ENCODE measurements at places on chromosomes 12 and 14.

- DNase-seq, result peak; percentile 46
Observed at GRCh38 chr12:102169922-102170621, 27.6 kb downstream of the PMCH start.

GRCh38 chr12:75953312-75953906 is 78.2 kb downstream of the PHLDA1 start:
- no peak for DNase-seq

DNA sequence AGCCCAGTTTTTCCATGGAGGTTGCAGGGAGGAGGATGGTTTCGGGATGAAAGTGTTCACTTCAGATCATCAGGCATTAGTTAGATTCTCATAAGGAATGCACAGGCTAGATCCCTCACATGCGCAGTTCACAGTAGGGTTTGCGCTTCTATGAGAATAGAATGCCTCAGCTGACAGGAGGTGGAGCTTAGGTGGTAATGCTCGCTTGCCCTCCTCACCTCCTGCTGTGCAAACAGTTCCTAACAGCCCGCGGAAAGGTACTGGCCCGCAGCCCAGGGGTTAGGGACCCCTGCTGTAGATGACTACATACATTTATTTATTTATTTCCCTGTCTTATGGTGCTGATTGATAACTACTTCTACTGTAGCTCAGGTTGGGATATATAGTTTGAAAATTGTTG is 93.2 kb downstream of the FBXO33 start:
- peak; percentile 66 for DNase-seq

DNA sequence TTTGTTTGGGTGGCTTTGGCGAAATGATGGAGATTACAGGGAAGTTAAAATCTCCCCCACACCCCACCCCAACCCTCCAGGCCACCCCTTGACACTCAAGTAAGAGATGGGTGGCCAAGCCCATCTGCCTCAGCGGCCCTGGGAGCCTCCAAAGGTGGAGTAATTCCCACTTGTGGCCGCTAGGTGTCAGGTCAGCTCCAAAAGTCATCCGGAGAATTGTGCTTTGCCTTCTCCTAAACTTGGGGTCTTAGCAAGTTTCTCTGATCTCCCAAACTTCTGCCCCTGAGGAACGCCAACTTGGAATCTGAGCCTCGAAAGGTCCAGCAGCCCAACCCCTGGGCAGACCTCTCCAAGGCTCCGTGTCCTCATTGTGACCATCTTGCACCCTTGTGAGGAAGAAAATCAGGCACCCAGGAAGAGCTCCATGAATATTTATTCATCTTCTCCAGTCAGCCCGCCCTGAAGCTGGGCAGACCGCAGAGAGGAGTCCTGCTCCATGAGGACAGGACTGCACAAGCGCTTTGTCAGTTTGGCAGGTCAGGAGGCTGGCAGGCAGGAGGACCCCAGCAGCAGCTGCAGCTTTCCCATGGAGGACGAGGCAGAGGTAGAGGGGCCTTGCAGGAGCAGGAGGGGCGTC is 46.7 kb downstream of the LRRC74A start:
- peak; percentile 79 for DNase-seq

DNA sequence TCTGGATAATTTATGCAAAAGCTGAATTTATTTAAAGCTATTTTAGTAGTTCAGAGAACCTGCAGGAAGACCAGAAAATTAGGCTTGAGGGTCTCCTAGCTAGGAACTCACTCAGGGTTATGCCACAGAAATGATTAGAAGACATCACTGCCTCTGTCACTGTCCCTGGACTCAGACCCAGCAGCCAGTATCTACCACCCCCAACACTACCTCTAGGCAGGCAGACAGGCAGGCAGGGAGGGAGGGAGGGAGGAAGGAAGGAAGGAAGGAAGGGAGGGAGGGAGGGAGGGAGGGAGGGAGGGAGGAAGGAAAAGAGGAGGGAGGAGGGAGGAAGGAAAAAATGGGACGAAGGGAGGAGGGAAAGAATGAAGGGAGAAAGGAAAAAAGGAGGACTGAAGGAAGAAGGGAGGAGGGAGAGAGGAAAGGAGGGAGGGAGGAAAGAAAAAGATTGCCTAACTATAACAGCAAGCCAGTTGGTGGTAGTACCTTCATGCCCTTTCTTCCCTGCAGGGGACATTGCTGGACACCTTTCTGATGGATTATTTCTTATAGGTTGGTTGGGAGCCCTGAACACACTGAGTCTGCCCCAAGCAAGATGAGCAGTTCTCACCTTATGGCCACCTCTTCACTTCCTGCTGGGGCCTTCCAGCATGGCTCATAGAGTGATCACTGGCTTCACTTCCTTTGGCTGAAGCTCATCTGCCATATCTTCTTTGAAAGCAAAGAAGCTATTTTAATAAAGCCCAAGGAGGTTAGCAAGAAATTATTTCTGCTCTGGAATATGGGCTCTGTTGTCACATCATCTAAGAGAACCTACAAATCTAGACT is 49.7 kb downstream of the KICS2 start:
- DNase-seq, result no peak

DNA sequence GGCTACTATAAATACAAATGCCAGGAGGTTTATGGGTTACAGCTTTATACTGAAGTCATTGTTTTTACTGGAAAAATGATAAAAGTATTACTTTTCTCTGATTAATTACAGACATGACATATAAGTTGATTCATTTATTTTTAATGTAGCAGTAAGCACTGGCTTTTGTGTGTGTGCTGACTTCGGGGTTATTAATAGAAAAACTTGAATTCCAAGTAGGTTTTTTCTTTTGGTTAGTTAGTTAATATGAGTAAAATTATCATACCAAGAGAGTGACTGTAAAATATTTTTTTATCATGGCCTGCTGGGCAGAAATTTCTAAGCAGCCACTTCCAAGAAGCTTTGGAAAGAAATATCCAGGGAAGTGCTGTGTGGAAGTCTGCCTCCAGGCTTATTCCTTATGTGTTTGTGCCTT is 56.4 kb downstream of the IFT81 start:
- no peak for DNase-seq

DNA sequence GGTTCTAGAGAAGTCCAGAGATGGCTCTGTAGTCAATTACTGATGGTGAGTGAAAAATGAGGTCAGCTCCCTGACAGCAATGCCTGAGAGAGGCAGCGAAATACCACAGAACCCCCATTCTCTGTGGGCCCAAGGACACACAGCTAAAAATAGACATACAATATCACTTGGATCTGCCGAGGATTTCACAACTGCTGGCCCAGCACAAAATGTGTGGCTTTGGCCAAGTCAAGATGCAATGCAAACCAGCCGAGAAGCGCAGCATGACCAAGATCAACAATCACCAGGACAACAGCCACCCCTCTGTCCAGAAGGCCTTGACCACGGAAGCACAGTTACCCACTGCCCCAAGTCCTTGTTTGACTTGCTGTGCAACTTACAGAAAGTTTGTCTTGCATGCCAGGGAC is 52.2 kb downstream of the CKAP4 start:
- DNase-seq, result no peak

DNA sequence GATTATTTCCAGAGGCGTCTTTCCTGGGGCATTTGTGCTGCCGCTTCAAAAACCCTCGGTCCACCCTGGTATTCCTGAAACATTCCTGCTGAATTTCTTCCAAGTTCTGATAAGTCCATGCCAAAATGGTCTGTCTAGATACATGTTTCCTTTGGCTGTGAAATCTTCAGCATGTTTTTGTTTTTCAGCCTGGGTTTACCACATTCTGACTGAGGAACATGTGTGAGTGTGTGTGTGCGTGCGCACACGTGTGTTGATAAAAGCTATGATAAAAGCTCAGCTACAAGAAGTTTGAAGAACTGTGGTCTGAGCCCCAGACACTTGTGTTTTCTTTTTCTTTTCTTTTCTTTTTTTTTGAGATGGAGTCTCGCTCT is 22.4 kb downstream of the ANKRD9 start:
- DNase-seq, result no peak

GRCh38 chr14:76516884-76517283 is 140.9 kb downstream of the ESRRB start:
- DNase-seq, result no peak

GRCh38 chr14:104935955-104936354 is 11.3 kb downstream of the PLD4 start:
- DNase-seq, result no peak

DNA sequence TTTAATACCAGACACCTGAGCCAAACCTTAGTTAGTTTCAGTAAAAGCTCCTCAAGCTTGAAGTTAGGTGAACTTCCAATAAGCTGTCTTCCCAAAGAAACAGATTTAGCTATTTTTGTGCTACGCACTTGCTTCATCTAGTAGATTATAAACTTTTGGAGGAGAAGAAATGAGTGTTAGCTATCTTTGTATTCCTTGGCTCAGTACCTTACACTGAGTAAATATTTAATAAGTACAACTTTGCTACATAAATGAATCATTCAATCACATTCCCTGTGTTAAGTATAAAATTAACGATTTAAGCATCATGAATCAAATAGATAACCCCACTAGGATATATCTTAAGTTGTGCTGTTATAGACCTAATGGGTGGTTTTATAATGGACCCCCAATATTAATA is 307.0 kb downstream of the PCNX1 start:
- DNase-seq, result no peak

DNA sequence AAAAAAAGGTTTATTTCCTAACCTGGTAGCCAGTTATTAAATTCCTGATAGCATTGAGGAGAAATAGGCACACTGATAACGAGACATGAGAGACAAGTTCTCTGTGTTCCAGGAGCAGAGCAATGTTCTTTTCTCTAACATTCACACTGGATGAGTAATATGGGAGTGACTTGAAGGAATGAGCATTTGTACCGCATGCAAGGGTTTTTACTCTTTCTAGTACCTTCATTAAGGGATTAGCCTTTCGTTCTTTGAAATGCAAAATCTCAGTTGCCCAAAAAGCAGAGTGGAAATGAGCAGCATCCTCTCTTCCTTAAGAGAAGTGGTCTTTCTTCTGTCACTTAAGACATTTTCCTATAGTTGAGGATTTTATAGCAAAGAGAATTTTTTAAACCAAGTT is 54.7 kb downstream of the FGD4 start:
- no peak for DNase-seq

DNA sequence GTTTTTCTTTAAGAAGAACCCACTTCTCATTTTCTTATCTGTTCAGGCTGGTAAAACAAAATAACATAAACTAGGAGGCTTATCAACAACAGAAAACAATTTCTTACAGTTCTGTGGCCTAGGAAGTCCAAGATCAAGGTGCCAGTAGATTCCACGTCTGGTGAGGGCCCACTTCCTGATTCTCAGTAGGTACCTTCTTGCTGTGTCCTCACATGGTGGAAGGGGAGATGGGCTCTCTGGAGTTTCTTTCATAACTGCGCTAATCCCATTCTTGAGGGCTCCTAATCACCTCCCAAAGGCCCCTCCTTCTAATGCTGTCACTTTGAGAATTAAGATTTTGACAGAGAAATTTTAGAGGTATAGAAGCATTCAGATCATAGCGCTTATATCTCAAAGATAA is 33.4 kb downstream of the TXNRD1 start:
- DNase-seq, result no peak

DNA sequence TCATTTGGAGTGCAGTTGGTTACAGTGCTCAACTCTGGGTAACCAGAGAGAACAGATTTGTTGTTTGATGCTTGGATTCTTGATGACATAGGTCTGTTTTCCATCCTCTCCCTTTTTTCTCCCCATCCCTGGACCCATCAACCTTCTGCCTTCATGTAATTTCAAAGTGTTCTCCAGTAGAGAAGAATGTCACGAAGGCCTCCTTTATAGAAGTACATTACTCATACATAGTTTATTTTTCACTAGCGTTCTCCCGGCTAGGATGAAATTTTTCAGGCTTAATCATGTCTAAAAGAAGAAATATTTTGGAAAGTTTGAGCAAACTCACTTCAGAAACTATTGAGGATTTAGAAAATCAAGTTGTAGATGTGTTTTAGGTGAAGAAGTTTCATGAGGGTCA is 20.9 kb upstream of the APPL2 start:
- no peak for DNase-seq

- no peak for DNase-seq
Observed at GRCh38 chr12:121781998-121782979, 11.2 kb downstream of the RHOF start.

DNA sequence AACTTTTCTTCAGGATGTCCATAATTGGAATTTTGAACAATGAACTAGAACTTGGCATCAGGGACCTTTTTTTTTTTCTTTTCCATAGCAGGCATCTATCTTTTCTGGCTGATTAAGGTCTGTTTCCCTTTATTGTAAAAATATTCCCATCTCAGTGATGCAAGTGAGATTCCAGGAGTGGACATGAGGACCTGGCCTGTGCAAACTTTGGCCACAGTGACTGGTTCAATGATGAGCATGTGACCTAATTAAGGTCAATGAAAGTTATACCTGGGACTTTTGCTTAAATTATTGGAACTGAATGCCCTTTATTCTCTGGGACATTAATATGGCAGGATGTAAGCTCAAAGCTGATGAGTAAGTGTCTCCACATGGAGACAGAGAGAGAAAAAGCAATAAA is 83.8 kb downstream of the DIO2 start:
- DNase-seq, result no peak

GRCh38 chr14:20472536-20473169 is 3.4 kb downstream of the PNP start:
- no peak for DNase-seq

DNA sequence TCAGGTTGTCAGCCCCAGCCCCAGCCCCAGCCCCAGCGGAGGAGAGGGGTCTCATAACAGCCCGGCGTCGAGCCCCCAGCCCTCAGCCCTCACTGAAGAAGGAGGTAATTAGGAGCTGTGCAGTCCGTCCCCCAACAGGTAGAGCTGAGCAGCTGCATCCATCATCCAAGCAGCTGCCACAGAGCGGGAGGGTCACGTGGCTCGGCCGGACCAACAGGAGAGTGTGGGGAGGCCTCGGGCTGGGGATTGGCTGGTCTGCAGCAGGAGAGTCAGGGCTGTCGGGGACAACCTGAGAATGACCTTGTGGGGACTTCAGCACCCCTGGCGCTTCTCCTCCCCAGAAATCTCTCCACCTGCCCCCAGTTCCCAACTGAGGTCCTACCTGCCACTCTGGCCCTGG is 29.6 kb downstream of the SMUG1 start:
- DNase-seq, result peak; percentile 91

DNA sequence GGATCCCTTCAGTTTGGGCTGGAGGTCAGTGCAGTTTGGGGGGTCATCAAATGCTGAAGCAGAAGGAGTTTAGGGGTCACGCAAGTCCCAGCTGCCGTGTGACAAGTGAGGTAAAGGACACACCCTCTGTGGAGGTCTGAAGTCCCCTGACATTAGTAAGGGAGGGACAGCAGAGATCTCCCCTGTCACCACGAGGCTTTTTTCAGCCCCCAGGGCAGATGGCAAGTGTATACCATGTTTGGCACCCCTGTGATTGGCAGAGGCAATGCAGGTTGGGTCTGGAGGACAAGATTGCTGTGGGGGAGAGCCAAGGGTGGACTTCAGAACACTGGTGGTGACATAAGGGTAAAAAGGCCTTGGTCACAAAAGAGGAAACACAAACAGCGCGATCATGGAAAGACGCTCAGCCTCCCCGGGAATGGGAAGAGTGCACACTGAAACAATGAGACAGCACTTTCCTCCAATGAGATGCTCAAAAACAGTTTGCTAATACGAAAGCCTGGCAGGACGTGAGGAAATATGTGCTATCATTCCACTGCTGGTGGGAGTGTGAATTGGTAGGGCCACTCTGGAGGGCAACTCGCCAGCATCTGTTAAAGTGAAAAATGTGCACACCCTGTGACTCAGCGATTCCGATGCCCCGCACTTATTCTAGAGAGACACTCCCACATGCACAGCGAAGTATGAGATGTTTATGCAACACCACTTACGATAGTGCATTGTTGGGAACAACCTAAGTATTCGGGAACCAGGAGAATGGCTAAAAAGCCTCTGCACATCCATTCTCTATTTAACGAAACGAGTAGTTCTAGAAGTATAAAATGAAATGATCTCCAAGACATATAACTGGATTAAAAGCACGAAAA is 14.4 kb upstream of the CD27 start:
- no peak for DNase-seq

All from NCI-H1417 (cell line).